ENCODE measurements at places on chromosomes 3 and 15.

GRCh38 chr3:171163101-171164066, 136.9 kb upstream of the SLC2A2 start:
- no peak for DNase-seq

GRCh38 chr15:58518626-58519025, 86.8 kb downstream of the LIPC start:
- no peak for DNase-seq

GRCh38 chr3:187342255-187342654, 25.9 kb upstream of the RTP4 start:
- DNase-seq, result no peak

DNA sequence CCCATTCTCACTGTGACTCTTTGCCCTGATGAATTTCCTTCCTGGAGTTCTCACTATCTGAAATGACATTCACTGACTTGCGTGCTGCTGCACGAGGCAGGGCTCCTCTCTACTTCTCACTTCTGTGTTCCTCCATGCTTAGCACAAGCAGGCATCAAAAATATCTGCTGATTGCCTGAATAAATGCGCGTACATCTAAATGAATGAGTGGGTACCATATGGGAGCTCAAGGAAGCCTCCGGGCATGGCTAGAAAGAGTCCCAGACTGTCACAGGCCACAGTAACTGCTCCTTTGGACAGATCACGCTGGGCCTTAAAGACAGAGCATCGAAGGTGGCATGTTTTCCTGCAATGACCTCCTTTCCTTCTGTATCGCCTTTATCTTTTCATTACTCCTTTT, 31.6 kb downstream of the HCN4 start:
- no peak for DNase-seq

DNA sequence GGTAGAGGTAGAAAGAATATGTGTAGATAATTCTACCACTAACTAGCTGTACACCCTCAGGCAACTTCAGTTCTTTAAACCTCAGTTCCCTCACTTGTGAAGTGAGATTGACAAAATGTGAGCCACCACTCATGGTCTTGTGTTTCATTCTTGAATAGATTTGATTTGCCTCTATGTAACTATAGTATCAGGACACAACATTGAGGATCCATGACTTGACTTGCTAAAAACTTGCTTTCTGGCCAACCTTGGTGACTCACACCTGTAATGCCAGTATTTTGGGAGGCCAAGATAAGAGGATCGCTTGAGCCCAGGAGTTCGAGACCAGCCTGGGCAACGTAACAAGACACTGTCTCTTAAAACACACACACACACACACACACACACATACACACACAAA, 115.8 kb upstream of the FLNB start:
- no peak for DNase-seq

GRCh38 chr15:79923079-79923514, 26.3 kb upstream of the MTHFS start:
- DNase-seq, result no peak
